Activated CD4-positive, alpha-beta T cell treated with anti-CD3 and anti-CD28 coated beads, Interleukin-2, amount 10 ng/mL, durations not matched to agents 7 days and 5 days (primary cell): ENCODE measurements at places on chromosomes 6 and 20. TPM values are rescaled to one million over a fixed set of nuclear protein-coding genes. Genes with fewer than 3 reads are reported as not detected.
A peak's percentile ranks its signal among the peaks of the same experiment; 100 is the strongest.

- peaks cover 3% of the 10 kb centered on the region for H3K36me3 ChIP-seq
- H3K27me3 ChIP-seq: peaks cover 1% of the 10 kb centered on the region
- no peak for DNase-seq
- H3K4me1 ChIP-seq: no peaks in the 10 kb centered on the region
- H3K4me3 ChIP-seq: no peak overlapping the region
Measured at GRCh38 chr20:49210757-49211110, 8.5 kb upstream of the DDX27 start.

DNA sequence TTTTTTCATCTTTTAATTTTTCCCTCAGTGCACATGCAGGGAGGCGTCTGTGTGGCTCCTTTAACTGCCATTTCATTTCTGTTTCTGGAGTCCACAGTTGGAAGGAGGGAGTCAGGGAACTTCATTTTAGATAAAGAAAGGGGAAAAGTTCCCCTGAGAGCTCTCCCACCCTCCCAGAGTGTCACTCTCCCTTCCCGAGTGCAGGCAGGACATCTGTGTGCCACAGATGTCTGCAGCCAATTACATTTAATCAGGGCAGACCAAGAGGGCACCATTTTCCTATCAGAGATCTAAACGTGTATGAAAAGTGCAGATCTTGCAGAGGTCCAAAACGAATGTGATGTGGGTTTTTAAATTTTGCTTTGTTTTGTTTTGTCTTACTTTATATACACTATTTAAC is 96.6 kb downstream of the PXDC1 start:
- H3K36me3 ChIP-seq: no peaks in the 10 kb centered on the region
- peaks cover 4% of the 10 kb centered on the region for H3K27me3 ChIP-seq
- no peak for DNase-seq
- H3K4me3 ChIP-seq: no peak overlapping the region

The CENPW gene
- 48.5 TPM for total RNA-seq

DNA sequence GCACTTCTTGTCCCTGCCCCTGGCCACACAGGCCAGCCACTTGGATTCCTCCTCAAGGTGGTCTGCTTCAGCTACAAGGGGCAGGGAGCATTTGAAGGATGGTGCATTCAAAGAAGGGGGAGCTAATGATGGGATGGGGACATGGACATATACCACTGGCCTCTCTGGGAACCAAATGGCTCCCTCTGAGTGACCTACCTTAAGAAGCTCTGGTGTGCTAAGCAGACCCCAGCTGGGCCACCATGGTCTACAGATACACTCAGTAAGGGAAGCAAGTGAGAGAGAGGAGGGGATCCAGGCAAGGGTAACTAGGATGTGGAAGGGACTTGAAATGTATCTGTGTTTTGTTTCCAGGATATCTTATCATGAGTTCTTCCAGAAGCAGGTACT is 62.4 kb downstream of the TTI1 start:
- H3K27ac ChIP-seq: no peak overlapping the region
- no peak for DNase-seq
- H3K4me1 ChIP-seq: no peaks in the 10 kb centered on the region

GRCh38 chr20:51220293-51220706 is 197.4 kb upstream of the KCNG1 start:
- H3K36me3 ChIP-seq: no peaks in the 10 kb centered on the region
- no peak overlapping the region for H3K4me3 ChIP-seq
- H3K4me1 ChIP-seq: no peaks in the 10 kb centered on the region
- peaks cover 29% of the 10 kb centered on the region for H3K27me3 ChIP-seq
- DNase-seq: peak; percentile 57
- H3K27ac ChIP-seq: no peak overlapping the region

The VSTM2L gene
- total RNA-seq: not detected

GRCh38 chr20:57008217-57008616 is 258.2 kb downstream of the BMP7 start:
- H3K27ac ChIP-seq: no peak overlapping the region
- peaks cover 19% of the 10 kb centered on the region for H3K27me3 ChIP-seq
- no peaks in the 10 kb centered on the region for H3K36me3 ChIP-seq
- H3K4me1 ChIP-seq: no peaks in the 10 kb centered on the region
- DNase-seq: no peak

The TSHZ2 gene
- 9.2 TPM for total RNA-seq

DNA sequence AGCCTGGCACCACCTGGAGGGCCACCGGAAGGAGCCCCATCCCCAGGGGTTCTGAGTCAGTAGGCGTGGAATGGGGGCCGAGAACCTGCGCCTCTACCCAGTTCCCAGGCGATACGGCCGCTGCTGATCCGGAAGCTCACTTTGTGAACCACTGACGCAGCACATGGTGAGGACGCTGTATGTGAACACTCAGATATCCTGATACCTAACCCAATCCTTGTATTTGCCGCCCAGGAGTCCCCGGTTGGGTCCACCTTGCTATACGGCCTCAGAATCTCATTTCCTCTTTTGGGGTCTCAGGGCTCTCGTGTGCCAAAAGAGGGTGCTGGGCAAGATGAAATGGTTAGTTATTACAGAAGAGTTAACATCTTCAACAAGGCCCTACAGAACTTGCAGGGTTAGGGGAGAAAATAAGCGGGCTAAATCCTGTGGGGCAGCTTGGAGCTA is 604 bp upstream of the RAB5IF start:
- H3K4me3 ChIP-seq: peak overlapping the region; percentile 95
- H3K27ac ChIP-seq: peak overlapping the region; percentile 92
- peak; percentile 59 for DNase-seq
- H3K4me1 ChIP-seq: peaks cover 35% of the 10 kb centered on the region
- H3K27me3 ChIP-seq: no peaks in the 10 kb centered on the region

The TRIM40 gene
- not detected for total RNA-seq

- H3K27ac ChIP-seq: no peak overlapping the region
- DNase-seq: no peak
- no peaks in the 10 kb centered on the region for H3K4me1 ChIP-seq
- H3K4me3 ChIP-seq: no peak overlapping the region
Measured at GRCh38 chr6:161917645-161918044, 643.8 kb upstream of the AGPAT4 start.

The RAET1L gene
- not detected for total RNA-seq

- H3K4me1 ChIP-seq: peaks cover 15% of the 10 kb centered on the region
- no peaks in the 10 kb centered on the region for H3K27me3 ChIP-seq
- no peak overlapping the region for H3K4me3 ChIP-seq
- no peak overlapping the region for H3K27ac ChIP-seq
Measured at GRCh38 chr6:44133981-44134711, 6.8 kb downstream of the TMEM63B start.

- H3K4me1 ChIP-seq: no peaks in the 10 kb centered on the region
- no peaks in the 10 kb centered on the region for H3K27me3 ChIP-seq
- H3K36me3 ChIP-seq: no peaks in the 10 kb centered on the region
- no peak overlapping the region for H3K27ac ChIP-seq
- no peak overlapping the region for H3K4me3 ChIP-seq
- DNase-seq: no peak
Measured at GRCh38 chr6:83459663-83460062, 28.8 kb upstream of the ME1 start.

GRCh38 chr20:53723621-53724020 is 130.0 kb upstream of the ZNF217 start:
- H3K27ac ChIP-seq: no peak overlapping the region
- peaks cover 7% of the 10 kb centered on the region for H3K36me3 ChIP-seq
- H3K27me3 ChIP-seq: no peaks in the 10 kb centered on the region
- no peak for DNase-seq
- H3K4me1 ChIP-seq: peaks cover 30% of the 10 kb centered on the region
- H3K4me3 ChIP-seq: no peak overlapping the region

DNA sequence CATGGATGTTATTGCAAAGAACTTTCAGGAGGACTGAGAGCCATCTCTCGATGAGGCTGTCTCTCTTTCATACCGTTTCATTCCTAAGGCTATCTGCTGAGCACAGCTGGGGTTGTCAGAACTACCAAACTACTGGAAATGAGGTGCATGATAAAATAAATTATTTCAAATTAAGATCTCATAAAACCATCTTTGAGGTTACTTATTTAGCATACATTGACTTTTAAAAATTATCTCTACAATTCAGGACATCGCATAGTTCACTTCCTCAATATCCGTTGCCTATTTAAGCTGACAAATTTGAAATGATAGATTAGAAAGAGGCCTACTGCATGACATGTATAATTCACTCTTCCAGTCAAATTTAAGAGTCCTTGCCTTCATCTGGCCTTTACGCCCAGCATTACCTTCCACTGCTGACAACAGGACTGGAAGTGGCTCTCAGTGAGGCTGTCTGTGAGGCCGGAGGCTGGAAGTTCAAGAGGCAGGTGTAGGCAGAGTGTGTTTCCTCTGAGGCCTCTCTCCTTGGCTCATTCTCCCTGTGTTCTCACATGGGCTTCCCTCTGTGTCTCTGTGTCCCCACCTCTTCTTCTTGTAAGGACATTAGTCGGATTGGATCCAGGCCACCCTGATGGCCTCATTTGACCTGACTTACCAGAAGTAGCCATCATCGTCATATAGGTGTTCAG is 12.8 kb upstream of the DUSP22 start:
- no peak overlapping the region for H3K4me3 ChIP-seq
- peaks cover 4% of the 10 kb centered on the region for H3K27me3 ChIP-seq
- H3K4me1 ChIP-seq: no peaks in the 10 kb centered on the region

The HLA-DMB gene
- total RNA-seq: 8.1 TPM

The SLC32A1 gene
- total RNA-seq: not detected

GRCh38 chr6:125294925-125295324 is 6.8 kb downstream of the HDDC2 start:
- H3K27ac ChIP-seq: no peak overlapping the region
- no peak for DNase-seq
- H3K4me1 ChIP-seq: peaks cover 27% of the 10 kb centered on the region
- H3K4me3 ChIP-seq: no peak overlapping the region

GRCh38 chr6:123430970-123431369 is 205.8 kb downstream of the TRDN start:
- no peak for DNase-seq
- no peaks in the 10 kb centered on the region for H3K4me1 ChIP-seq
- no peaks in the 10 kb centered on the region for H3K27me3 ChIP-seq
- no peak overlapping the region for H3K27ac ChIP-seq

DNA sequence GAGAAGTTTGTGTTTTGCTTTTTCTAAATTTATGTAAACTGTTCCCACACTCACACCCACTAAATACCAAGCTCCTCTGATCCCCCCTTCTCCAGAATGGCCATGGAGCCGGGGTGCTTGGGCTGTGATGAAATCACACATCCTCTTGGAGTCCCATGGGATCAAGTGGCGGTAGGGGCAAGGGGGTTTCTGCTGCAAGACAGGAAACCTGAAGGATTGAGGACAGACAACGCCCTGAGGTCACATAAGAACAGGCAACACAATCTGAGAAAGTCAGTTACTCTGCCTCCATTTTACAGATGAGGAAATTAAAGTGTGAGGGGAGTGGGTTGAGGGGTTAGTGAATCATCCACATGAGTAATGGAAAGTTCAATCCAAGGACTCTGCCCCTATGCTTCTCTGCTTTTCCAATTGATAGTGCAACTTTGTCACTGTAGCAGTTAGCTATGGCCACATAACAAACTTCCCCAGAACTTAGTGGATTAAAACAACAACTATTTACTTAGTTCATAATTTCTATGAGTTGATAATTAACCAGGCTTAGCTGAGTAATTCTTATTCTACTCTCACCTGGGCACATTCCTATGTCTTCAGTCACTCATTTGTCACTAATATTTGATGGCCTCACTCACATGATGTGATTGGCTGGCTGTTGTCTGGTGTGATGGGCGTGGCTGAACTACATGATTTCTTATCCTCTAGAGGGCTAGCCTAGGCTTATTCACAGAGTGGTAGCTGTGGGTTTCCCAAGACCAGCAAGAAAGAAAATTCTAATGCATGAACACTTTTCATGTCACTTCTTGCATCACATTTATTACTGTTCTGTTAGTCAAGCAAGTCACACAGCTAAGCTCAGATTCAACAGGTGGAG is 311.1 kb upstream of the RNF24 start:
- H3K36me3 ChIP-seq: no peaks in the 10 kb centered on the region
- no peak overlapping the region for H3K27ac ChIP-seq
- peaks cover 4% of the 10 kb centered on the region for H3K27me3 ChIP-seq
- no peak overlapping the region for H3K4me3 ChIP-seq
- DNase-seq: no peak

GRCh38 chr20:60400567-60400966 is 442.3 kb downstream of the CDH26 start:
- no peaks in the 10 kb centered on the region for H3K4me1 ChIP-seq
- H3K36me3 ChIP-seq: no peaks in the 10 kb centered on the region
- H3K27ac ChIP-seq: no peak overlapping the region
- H3K4me3 ChIP-seq: no peak overlapping the region

DNA sequence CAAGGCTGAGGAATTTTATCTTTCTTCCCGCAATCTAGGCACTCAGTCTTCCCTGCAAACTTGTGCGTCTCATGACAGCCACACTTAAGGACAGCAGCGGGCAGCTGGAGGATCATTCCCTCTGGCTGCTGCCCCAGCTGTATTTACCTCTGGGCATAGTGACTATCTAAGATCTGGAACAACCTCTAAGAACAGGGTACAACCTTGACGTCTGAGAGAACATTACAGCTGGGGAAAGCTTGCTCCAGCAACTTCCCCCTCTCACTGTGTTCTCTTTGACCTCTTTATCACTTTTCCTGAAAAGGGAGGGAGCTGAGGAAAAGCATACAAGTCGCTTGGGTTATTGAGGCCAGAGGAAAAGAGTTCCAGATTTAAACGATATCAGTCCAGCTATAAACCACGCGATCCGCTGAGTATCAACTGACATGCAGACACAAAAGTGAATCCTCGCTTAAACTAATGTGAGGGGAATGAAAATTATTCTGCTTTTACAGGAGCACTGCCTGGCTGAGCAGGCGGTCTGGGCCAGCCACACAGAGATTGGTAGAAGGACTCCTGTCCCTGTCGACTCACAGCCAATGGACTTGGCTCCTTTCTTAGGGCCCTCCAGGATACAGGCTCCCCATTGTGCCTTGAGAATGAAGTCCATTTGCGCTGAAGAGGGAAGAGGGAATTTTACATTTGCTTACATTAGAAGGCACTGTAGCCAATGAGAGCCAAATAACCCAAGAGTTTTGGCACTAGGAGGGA is 153.3 kb downstream of the QRSL1 start:
- no peak overlapping the region for H3K27ac ChIP-seq
- H3K4me1 ChIP-seq: no peaks in the 10 kb centered on the region
- H3K4me3 ChIP-seq: no peak overlapping the region
- no peaks in the 10 kb centered on the region for H3K36me3 ChIP-seq
- H3K27me3 ChIP-seq: peaks cover 3% of the 10 kb centered on the region

GRCh38 chr6:113860181-113860955 is 3.2 kb downstream of the MARCKS start:
- no peak for DNase-seq
- H3K27me3 ChIP-seq: peaks cover 29% of the 10 kb centered on the region
- H3K4me1 ChIP-seq: peaks cover 16% of the 10 kb centered on the region
- H3K27ac ChIP-seq: no peak overlapping the region
- peak overlapping the region; percentile 47 for H3K4me3 ChIP-seq
- H3K36me3 ChIP-seq: peaks cover 1% of the 10 kb centered on the region

- peaks cover 49% of the 10 kb centered on the region for H3K4me1 ChIP-seq
- no peaks in the 10 kb centered on the region for H3K27me3 ChIP-seq
- H3K4me3 ChIP-seq: peak overlapping the region; percentile 90
- DNase-seq: no peak
- peaks cover 47% of the 10 kb centered on the region for H3K36me3 ChIP-seq
- H3K27ac ChIP-seq: peak overlapping the region; percentile 79
Measured at GRCh38 chr6:116277124-116277523, 2.6 kb downstream of the TSPYL1 start.
